ENCODE measurements at places on chromosomes 13 and 19.

- DNase-seq = no peak
Measured at GRCh38 chr13:21501686-21502085, 42.6 kb upstream of the ZDHHC20 start.

GRCh38 chr19:18771328-18772242 lies 19.5 kb downstream of the COMP start:
- no peak for DNase-seq

- DNase-seq = no peak
Measured at GRCh38 chr19:47377801-47378200, 28.7 kb downstream of the DHX34 start.

- DNase-seq = no peak
Measured at GRCh38 chr13:102401265-102401664, 583 bp downstream of the FGF14 start.

DNA sequence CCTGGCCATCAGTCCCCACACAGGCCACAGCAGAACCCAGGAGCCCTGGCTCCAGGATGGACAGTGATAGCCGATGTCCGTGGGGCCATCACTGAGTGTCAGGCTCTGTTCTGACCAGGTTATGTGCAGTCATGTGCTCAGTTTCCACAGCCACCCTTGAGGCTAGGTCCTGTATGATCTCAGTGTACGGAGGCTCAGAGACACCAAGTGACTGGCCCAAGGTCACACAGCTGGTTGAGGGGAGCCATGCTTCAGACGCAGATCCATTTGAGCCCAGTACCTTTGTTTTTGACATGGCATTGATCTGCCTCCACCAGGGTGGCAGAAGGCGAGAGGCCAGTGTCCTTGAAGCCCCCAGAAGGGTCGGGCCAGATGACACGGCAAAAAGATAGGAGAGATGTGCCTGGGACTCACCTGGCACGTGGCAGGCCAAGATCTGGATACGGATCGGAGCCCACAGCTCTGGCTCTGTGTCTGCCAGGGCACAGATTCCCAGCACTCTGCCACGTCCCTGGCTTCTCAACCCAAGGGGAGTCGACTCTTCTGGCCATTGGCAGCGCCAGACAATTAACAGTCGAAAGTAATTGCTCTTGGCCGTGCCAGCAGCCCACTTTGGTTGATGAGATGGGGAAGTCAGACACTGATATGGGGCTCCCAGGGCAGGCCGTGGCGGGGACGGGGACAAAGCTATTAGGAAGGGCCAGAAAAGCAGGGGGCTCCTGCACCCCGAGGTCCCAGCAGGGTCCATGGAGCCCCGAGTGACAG lies 15.6 kb downstream of the EVI5L start:
- no peak for DNase-seq

GRCh38 chr13:27851096-27851850 lies 59.0 kb downstream of the GSX1 start:
- DNase-seq = no peak

GRCh38 chr13:97220151-97220900 lies 1.8 kb upstream of the MBNL2 start:
- DNase-seq = no peak

DNA sequence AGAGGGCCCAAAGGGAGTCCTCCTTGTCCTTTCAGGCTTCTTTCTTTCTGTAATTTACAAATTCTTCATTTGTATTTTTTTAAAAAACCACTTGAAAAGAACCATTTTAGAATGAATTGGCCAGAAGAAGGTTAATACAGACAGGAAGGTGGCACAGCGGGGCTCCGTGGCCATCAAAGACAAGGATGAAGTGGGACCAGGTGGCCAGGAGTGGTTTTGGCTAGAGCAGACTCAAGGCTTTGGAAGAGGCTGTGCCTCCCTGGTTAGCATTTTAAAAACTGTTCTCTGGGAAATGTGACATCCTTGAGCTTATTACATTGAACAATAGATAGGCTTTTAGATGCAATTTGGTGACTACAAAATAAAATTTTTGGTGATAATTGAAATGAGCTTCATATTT lies 48.4 kb downstream of the ATP8A2 start:
- DNase-seq = no peak

DNA sequence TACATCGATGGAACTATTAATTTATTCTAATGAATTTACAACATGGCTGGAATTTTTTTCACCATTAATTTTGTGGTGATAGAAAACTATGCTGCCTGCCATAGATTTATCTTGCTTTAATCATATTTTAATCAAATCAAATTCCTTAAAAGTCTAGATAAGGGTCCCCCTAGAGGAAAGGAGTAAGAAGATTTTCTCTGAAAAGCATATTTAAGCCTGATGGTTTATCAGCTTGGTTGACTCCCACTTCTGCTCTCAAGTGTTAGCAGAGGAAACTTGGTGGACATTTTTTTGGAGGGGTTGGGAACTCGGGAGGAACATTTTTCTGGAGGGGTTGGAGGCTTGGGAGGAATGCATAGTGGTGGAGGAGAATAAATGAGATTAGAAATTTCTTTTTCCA lies 253.3 kb downstream of the KCNRG start:
- no peak for DNase-seq

DNA sequence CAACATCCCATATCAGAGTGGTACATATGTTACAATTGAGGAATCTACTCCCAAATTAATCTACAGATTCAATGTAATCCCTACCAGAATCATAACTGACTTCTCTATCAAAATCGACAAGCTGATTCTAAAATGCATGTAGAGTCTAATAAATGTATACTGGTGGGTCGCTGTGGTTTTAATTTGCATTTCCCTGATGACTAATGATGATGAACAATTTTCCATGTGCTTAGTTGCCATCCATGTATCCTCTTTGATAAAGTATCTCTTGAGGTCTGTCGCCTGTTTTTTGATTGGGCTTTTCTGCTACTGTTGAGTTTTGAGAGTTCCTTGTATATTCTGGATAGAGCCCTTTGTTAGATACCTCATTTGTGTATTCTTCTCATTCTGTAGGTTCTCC lies 43.8 kb downstream of the KLF12 start:
- DNase-seq = no peak

GRCh38 chr19:31913103-31913661 lies 432.2 kb upstream of the ZNF507 start:
- DNase-seq = no peak

DNA sequence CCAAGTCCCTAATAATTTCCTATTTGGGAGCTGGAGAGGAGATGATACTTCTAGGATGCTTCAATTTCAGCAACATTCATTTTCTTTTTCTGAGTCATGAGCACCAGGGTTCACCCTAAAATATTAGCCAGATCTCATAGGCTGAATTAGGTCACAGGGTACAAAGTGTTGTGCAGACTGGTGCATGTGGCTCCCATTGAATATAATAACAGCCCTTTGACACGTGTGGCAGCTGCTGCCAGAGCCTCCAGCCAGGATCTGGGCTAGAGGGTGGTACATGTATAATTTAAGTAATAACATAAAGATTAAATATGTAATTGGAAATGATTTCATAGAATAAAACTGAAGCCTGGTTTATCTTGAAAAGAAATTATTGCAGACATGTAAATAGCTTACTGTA lies 244.9 kb downstream of the ATP8A2 start:
- no peak for DNase-seq

GRCh38 chr13:41401366-41401765 lies 56.0 kb upstream of the RGCC start:
- no peak for DNase-seq

DNA sequence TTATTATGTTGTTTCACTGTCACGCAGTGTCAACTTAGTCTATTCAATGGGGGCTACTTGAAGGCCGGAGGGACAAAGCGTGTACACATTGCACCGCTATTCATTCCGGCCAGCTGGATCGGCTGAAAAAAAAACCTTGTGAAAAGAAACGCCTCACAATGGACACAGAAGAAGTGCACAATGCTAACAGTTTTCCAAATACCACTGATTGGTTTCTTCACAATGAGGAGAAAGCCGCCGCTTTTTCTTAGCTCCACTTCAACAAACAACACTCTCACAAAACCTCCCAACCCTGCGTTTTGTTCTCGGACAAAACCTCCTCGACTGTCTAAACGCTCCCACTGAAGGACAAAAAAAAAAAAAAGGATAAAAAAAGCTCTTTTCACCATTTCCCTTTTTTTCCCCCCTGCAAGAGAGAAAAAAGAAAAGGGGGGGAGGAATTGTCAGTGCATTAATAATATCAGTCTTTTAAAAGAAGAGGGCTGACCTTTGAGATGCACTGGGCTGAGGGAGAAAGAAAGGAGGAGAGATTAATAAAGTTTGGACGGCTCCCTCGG lies 5.4 kb downstream of the SOX21 start:
- no peak for DNase-seq

GRCh38 chr19:46271481-46272197 lies 25.2 kb upstream of the HIF3A start:
- no peak for DNase-seq

DNA sequence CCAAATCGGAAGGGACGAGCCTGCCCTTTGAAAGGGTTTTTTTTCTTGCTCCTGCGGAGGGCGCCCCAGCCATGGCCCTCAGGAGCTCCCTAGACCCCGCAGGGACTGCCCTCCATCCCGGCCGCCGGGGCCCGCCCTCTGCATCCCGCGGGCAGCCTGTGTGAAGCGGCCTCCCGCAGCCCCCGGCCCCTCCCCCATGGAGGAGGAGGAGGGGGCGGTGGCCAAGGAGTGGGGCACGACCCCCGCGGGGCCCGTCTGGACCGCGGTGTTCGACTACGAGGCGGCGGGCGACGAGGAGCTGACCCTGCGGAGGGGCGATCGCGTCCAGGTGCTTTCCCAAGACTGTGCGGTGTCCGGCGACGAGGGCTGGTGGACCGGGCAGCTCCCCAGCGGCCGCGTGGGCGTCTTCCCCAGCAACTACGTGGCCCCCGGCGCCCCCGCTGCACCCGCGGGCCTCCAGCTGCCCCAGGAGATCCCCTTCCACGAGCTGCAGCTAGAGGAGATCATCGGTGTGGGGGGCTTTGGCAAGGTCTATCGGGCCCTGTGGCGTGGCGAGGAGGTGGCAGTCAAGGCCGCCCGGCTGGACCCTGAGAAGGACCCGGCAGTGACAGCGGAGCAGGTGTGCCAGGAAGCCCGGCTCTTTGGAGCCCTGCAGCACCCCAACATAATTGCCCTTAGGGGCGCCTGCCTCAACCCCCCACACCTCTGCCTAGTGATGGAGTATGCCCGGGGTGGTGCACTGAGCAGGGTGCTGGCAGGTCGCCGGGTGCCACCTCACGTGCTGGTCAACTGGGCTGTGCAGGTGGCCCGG lies 815 bp downstream of the MAP3K10 start:
- DNase-seq = peak; percentile 24

DNA sequence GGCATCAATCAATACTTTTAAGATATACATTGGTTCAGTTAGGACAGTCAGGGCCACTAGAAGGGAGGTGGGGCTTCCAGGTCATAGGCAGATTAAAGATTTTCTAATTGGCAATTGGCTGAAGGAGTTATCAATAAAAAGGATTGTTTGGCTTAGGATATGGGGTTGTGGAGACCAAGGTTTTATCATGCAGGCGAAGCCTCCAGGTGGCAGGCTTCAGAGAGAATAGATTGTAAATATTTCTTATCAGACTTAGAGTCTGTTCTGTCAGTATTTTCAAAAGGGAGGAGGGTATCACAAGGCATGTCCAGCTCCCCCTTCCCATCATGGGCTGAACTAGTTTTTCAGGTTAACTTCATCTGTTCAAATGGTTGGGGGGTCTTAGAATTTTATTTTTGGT lies 77.4 kb upstream of the FARP1 start:
- DNase-seq = no peak

- no peak for DNase-seq
Measured at GRCh38 chr19:55189403-55189835, 9.3 kb upstream of the SYT5 start.

GRCh38 chr13:25771641-25772478 lies 280.0 kb downstream of the SHISA2 start:
- no peak for DNase-seq

GRCh38 chr19:6821639-6822310 lies 49.3 kb downstream of the VAV1 start:
- DNase-seq = no peak

DNA sequence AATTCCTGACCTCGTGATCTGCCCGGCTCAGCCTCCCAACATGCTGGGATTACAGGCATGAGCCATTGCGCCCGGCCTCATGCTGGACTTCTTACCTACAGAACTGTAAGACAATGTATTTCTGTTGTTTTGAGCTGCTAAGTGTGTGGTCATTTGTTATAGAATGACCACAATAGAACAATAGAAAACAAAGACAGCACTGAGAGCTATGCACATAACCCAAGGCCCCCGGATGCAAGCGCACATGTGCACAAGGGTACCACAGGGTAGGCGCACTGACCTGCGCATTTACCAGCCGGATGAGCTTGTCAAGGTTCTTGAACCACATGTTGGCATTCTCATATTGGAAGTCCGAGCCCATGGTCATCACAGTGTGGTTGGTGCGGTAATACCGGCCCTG lies 5.6 kb downstream of the MAN2B1 start:
- no peak for DNase-seq

DNA sequence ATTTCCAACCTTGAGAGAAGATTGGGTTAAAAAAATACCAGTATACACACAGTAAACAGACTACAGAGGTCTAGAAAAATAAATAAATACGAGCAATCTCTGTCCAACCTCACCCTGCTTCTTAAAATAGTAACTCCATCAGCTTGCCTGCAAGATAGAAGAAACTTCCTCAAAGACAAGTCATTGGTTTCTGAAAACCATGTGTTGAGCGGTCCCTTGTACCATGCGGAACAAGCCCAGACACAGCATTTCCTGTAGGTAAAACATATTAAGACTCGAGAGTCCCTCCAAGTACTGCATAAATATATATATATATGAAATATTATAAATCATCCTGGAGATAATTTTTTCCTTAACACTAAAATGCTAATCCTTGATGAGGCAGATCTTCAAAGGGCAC lies 157.4 kb downstream of the MZT1 start:
- DNase-seq = no peak

DNA sequence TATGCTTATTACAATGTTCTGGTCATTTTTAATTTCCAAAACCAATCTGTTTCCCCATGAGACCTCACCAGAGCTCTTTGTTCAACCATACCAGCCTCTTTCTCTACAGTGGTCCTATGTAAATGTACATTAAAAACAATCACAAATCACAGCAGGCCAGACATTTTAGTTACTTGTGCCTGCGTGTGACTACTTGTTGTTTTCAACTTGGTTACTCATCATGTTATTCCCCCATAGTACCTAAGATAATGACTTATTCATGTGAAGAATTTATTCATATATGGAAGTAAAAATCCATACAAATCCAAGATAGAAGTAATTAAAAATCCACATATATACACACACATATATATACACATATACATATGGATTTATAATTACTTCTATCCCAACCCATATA lies 379.6 kb downstream of the SLITRK6 start:
- DNase-seq = no peak

- DNase-seq = no peak
Measured at GRCh38 chr13:99415014-99415650, 86.1 kb upstream of the TM9SF2 start.

Data from stimulated activated CD4-positive, alpha-beta T cell treated with anti-CD3 and anti-CD28 coated beads, Interleukin-4, amount 100 ng/mL, for 1 hour (primary cell).